T-helper 1 cell (primary cell): ENCODE measurements at places on chromosomes 5 and 9.

DNA sequence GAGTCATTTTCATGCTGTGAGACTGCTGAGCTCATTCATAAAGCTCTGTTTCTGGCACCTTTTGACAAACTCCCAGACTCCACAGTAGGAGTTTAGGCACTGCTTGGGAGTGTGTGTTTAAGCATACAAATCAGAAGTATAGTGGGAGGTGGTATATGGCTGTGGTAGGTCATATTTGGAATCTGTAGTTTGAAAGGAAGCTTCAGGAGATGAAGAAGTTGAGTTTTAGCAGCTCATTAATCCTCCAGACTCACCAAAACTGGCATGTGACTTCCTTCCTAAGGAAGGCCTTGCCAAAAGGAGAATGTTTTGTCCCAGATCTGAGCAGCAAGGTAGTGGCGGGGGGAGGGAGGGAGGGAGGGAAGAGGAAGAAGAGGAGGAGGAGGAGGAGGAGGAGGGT lies 52.8 kb downstream of the SAXO1 start:
- no peak for DNase-seq

GRCh38 chr9:4306066-4306776 lies 6.4 kb upstream of the GLIS3 start:
- no peak for DNase-seq

GRCh38 chr5:148810823-148811222 lies 15.6 kb upstream of the ADRB2 start:
- DNase-seq: no peak

- DNase-seq: no peak
Measured at GRCh38 chr5:138369706-138370105, 17.2 kb downstream of the KDM3B start.

GRCh38 chr9:137296670-137297664 lies 5.1 kb downstream of the NRARP start:
- DNase-seq: no peak

GRCh38 chr5:109959652-109960051 lies 269.9 kb downstream of the MAN2A1 start:
- no peak for DNase-seq

- no peak for DNase-seq
Measured at GRCh38 chr9:125971050-125971449, 223.9 kb downstream of the PBX3 start.

DNA sequence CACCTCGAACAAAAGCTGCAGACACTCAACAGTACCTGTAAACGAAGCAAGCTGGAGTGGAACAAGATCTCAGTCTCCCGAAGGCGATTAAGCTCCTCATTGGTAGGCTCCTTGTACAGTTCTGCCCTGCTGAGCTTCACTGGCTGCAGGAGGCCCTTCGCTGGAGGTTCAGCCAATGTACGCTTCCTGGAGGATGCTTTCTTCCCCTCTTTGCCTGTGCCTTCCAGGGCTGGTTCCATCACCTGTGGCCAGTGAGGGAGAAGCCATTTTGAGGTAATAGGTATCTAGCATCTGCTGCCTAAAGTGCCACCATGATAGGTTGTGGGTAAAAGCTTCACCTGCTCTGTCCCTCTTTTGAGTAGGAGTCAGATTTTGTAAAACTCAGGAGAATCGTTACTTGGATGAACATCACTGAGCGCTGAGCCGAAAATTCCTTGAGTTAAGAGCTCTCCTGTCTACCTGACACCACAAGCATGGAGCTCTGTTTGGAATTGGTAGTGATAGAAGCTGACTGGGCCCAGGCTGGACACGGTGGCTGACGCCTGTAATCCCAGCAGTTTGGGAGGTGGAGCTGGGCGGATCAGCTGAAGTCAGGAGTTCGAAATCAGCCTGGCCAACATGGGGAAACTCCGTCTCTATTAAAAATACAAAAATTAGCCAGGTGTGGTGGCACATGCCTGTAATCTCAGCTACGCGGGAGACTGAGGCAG lies 1.4 kb downstream of the NOL6 start:
- DNase-seq: no peak

GRCh38 chr5:64612344-64612961 lies 77.8 kb upstream of the SHISAL2B start:
- peak; percentile 4 for DNase-seq

DNA sequence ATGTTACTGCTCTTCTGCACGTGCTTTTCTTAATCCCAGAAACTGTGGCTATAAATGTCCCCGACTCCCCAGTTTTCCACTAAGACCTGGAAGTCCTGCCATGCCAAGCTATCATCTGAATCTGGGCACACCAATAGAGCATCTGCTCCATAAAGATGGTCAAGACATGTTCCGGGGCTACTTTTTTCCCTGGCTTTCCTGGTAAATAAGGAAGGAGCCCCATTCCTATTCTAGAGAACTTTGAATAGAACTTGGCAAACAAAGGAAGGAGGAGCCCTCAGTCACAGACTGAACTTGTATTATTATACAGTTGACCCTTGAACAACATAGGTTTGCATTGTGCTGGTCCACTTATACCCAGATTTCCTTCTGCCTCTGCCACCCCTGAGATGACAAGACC lies 182.9 kb downstream of the CCDC192 start:
- no peak for DNase-seq

DNA sequence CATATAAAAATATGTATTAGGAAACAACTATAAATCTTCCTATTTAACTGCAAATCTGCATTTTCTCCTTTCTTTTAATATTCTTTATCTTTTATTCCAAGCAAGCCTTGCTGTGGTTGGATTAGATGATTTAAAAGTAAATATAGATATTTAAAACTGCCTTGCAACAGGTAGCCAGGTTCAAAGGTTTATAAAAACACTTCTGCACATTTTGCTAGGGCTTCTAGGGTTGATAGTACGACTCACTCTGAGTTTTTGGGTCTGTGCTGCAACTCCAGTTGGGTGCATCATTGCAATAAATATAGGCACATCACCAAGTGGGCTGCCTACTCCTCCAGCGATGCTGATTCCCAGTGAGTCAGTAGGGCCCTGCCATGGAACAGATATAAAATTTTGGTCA lies 167.7 kb downstream of the MPDZ start:
- no peak for DNase-seq

DNA sequence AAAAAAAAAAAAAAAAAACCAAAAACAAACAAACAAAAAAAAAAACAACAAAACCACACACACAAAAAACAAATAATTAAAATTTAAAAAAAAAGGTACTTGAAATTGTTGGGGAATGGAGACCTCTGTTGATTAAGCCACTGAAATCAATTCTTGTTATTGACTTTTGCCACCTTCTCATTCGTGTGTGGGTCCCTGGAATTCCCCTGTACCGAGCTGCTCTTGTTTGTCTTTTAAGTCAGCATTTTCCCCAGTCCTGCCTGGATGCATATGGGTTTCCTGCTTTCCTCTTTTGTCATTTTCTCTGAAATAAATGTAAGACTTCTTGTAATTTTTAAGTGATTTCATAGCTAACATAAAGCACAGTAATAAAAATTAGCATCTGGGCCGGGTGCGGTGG lies 45.5 kb downstream of the GPBP1 start:
- no peak for DNase-seq

DNA sequence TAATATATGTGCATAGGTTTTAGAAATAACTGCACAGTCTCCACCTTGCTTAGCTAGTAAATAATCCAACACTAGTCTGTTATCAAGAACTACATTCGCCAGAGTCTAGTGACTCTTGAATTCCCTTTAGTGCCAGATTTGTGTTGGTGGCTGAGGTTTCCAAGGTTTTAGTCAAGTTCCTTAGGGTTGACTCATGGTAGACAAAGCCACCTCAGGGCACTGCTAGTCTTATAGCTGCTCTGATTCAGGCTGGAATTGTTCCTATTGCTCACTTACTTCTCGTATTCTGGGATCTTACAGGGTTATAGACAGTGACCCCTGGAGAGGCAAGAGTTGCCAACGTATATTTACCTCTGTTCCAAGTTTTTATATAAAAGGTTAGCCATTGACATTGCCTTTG lies 1369.8 kb upstream of the CDH9 start:
- DNase-seq: no peak

- DNase-seq: no peak
Measured at GRCh38 chr9:5799314-5799713, 33.6 kb downstream of the ERMP1 start.

GRCh38 chr9:121861501-121862180 lies 210.2 kb downstream of the DAB2IP start:
- DNase-seq: no peak

DNA sequence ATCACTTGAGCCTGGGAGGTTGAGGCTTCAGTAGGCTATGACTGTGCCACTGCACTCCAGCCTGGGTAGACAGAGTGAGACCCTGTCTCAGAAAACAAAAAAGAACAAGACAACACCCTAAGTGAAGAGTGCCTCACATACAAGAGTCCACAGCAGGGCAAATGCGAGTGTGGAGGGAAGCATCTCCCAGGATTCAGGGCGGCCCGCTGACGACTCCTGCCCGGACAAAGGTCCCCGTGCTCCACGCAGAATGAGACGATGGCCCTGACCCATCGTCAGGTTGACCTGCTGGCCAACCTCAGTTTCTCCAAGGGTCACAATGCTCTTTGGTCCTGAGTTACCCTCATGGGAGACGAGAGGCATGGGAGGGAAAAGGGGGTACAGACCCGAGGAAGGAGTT lies 18.3 kb downstream of the MRNIP start:
- DNase-seq: no peak

GRCh38 chr5:107860044-107860443 lies 189.3 kb upstream of the EFNA5 start:
- DNase-seq: no peak

DNA sequence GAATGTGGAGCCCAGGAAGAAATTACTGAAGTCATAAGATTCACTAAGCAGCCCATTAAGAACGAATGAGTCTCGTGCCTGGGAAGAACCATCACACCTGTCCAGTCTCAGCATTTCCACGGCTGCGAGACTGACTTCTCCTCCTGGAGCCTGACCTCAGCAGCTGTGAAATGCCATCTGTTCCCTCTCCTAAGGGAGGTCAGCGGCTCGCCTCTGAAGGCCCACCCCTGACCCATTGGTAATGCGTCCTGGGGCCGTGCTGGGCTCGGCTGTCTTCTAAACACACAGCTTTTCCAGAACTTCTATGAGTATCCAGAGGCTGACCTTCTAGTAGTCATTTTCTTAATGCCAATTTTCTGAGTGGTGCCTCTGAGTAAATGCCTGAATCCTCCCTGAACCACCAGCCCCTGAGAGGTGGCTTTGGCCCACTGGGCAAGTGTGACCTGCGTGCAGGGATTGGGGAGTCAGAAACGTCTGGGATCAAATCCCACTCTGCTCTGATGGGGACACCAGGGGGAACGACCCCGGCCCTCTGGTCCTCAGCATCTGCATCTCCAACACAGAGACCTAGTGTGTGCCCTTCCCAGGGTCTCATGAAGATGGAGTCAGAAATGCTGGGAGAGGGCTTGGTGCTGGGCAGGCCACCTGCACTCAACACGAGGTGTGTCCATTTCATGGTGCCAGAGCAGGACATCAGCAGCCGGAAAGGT lies 5.7 kb downstream of the SLC6A3 start:
- DNase-seq: no peak

DNA sequence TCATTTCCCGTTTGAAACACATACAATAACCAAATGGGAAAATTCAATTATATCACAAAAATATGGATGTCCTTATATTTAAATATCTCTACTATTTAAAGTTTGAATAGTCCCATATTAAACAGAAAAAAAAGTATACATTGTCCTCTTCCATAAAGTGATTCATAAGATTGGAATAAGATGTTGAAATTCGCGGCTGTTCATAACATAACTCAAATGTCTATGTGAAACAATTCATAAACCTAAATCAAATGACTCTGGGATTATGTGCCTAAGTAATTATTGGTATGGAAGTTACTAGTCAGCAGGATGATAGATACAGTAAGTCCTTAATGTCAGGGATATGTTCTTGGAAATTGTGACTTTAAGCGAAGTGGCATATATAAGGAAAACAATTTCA lies 3.9 kb upstream of the EFNA5 start:
- no peak for DNase-seq

DNA sequence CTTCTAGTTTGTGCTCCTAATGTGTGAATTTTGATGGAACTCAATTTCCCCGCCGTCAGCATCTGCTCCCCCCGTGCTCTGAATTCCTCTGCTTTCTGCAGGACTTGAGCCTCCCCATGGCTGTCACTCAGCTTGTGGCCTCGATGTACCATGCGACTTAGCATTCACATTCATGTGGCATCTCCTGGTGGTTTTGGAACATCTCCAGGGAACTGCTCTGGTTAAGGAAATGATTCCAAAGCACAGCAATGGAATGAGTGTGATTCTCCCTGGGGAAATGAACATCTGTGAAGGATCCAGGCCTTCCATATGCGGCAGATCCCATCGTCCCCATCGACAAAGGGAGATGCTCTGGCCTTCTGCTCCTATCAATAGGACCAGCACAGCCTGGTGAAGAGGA lies 119.0 kb downstream of the ENTREP1 start:
- DNase-seq: no peak

GRCh38 chr5:72179816-72180440 lies 72.7 kb downstream of the MAP1B start:
- DNase-seq: no peak

GRCh38 chr9:119500072-119500771 lies 131.0 kb upstream of the BRINP1 start:
- no peak for DNase-seq

- DNase-seq: no peak
Measured at GRCh38 chr9:121383715-121384114, 13.7 kb upstream of the STOM start.

- DNase-seq: no peak
Measured at GRCh38 chr9:113668061-113668460, 204.5 kb downstream of the RGS3 start.

GRCh38 chr5:172444626-172445365 lies 9.5 kb downstream of the SH3PXD2B start:
- no peak for DNase-seq

DNA sequence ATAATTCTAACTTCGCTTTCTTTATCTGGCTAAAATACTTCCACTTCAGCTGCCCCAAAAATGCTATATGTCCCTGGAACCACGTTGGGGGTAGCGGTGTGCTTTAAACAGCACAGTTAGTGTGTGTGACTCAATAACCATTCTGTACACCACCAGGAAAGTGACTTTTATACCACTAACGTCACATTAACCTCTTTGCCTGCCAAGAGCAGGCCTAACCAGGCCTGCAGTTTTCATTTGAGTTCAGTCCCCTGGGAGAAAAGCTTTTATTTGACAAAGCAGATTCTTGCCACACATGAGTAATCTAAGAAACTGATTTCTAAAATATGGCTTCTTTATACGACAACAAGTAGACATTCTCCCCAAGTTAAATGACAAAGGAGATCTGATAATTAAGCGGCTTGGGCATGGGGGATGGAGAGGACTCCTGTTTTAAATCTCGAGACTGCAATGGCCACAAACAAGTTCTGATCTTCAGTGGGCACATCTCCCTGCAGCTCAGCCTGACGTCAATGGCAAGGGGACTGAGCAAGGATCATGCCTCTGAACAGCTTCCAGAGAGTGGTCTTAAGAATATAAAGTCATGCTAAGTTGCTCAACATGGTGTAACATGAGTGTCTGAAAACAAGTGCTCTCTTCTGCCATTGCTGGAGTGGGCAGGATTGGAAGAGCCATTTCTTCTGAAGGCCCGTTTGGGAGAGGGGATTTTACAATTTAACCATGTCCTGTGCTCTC lies 91.8 kb downstream of the GLIS3 start:
- no peak for DNase-seq

GRCh38 chr5:150106674-150107426 lies 20.5 kb upstream of the CSF1R start:
- DNase-seq: no peak
